ENCODE measurements at places on chromosomes 4 and X. TPM values are rescaled to one million over a fixed set of nuclear protein-coding genes. Genes with fewer than 3 reads are reported as not detected.

Gene ART3
- total RNA-seq = not detected

Gene FGF13
- not detected for total RNA-seq

Gene ZFP92
- total RNA-seq = 0.60 TPM

Gene IGSF1
- 0.47 TPM for total RNA-seq

Gene TKTL2
- total RNA-seq = not detected

Gene DRD5
- not detected for total RNA-seq

Gene ASMT
- 0.28 TPM for total RNA-seq

Gene MAGED2
- total RNA-seq = 83.8 TPM

Gene MAGEE2
- not detected for total RNA-seq

Gene NPY1R
- not detected for total RNA-seq

Gene SLC4A4
- 1.8 TPM for total RNA-seq

Gene MXD4
- 19.3 TPM for total RNA-seq

Gene LRP2BP
- 0.15 TPM for total RNA-seq

Gene VEGFC
- total RNA-seq = 11.2 TPM

Gene SLIT2
- not detected for total RNA-seq

Gene CLDN34
- total RNA-seq = not detected

Gene SATL1
- total RNA-seq = not detected

Gene RTL3
- not detected for total RNA-seq

Measured in A549 treated with ZK216348 at 1 μM for 4 hours (cell line).